Stimulated activated CD8-positive, alpha-beta memory T cell treated with anti-CD3 and anti-CD28 coated beads, Interleukin-15, amount 100 ng/mL, for 24 hours (primary cell): ENCODE measurements at places on chromosomes 2 and 18.

DNA sequence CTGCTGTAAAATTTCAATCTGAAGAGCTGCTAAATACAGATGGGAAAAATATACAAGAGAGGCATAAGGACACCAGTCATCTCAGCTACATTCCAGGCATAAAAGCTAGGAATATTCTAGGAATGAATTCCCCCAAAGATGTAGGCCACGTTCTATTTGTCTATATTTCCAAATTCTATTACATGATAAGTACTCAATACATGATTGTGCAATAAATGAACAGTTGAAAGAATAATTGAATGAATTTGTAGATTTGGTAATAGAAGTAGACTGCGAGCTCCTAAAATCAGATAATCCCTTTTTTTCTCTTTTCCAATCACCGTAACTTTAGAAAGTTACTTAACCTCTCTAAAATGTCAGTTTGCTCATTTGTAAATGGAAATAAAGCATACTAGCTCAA, 48.5 kb upstream of the KCNH7 start:
- no peak for DNase-seq

- no peak for DNase-seq
These were observed 1693.4 kb upstream of the SLC39A10 start for GRCh38 chr2:193963472-193964119.

GRCh38 chr18:35096677-35097011, 55.4 kb downstream of the MAPRE2 start:
- no peak for DNase-seq

GRCh38 chr18:24023185-24023814, 8.7 kb downstream of the TTC39C start:
- no peak for DNase-seq

- DNase-seq = no peak
These were observed 57.7 kb downstream of the PRKCE start for GRCh38 chr2:45709137-45709536.

GRCh38 chr2:43556256-43556655, 39.6 kb downstream of the THADA start:
- DNase-seq = no peak

- DNase-seq = no peak
These were observed 45.1 kb upstream of the FHL2 start for GRCh38 chr2:105443617-105444598.

DNA sequence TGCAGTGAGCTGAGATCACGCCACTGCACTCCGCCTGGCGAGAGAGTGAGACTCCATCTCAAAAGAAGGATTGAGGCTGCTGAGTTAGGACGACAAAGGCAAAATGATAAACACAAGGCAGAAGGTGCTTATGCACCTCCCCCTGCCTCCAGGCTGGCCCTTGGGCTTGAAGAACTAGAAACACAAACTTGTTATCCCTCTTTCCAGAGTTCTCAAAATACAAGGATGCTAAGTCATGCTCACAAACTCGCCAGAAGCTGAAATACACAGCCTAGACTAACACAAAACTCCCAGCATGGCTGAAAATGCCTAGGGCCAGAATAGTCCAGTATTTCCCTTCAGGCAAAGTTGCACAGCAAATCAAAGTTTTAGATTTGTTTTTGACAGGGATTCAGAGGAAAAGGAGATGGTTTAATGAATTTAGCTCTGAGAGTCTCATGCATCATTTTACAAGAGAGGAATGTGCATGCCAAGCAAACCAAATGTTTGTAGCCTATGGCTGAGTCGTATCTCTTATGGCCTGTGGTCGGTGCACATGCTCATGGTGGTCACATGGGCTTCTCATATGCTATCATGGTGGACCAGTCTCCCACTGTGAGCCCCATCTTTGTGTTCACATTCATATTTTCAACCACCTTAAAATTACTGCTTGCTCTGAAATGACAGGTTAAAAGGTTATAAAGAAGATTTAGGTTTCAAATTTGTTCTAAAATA, 16.2 kb upstream of the MREG start:
- DNase-seq = no peak

DNA sequence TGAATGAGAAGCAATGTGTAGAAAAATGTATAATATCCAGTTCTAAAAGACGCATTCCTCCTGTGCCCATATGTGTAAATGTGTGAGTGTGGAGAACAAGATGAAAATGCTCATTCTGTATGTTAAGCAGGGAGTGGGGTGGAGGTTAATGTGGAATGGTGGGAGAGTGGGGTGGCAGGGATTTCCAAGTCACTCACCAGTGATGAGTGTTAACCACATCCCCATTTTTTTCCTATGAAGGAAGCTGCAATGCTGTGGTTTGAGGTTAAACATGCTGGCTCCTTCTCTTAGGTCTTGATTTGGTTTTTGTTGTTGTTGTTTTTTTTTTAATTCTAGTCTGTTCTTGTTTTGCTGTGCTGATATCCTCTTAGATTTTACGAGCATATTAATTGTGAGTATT, 169.4 kb downstream of the NEDD4L start:
- DNase-seq = no peak

GRCh38 chr2:217290467-217290866, 430.6 kb upstream of the TNP1 start:
- DNase-seq = no peak

DNA sequence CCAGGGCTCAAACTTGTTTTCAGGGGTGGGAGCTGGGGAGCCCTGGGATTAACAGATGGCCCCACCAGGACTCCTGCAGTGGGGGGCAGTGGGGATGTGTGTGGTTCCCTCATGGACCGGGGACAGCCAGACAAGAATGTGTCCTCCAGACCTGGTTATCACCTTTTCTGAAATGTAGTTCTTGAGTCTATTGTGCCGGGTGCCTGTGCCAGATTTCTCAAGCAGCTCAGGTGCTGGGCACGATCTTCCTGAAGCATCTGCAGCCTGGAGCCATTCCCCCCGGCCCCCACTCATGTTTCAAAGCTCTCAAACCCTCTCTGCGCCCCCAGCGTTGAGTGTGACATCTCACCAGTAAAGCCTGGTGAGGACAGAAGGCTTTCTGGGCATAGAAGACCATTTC, 48.4 kb upstream of the HAAO start:
- no peak for DNase-seq

DNA sequence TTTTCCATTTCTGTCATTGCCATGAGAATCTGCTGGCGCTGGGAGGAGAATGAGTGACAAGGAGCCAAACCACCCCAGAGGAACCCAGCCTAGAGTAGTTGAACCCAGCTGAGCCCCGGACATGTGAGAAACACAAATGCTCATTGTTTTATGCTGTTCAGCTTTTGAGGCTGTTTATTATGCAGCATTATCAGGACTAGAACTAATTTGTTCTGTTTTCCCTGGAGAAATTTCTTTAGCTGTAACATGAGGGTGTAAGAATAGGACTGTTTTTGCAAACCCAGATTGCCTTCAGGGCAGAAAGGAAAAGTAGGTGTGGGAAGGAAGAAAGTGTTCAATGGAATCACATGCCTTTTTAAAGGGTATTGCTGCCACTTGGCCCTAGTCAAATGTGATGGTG, 28.5 kb upstream of the DOCK10 start:
- no peak for DNase-seq

DNA sequence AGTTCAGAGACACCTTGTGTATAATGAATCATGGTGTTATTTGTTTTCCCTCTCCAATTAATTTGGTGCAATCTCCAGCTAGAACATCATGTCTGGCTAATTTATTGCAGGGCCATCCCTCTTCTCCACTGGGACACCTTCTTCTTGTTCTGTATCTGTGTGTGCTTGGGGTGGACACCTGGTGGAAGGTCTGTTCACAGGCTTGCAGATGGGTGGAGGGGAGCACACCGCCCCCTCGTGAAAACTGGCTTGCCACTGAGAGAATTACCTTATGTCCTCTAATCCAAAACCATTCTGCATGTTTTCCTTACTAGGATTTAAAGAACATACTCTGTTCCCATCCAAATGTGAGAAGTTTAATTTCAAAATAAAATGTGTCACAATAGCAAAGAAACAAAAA, 1160.4 kb upstream of the ZEB2 start:
- no peak for DNase-seq

DNA sequence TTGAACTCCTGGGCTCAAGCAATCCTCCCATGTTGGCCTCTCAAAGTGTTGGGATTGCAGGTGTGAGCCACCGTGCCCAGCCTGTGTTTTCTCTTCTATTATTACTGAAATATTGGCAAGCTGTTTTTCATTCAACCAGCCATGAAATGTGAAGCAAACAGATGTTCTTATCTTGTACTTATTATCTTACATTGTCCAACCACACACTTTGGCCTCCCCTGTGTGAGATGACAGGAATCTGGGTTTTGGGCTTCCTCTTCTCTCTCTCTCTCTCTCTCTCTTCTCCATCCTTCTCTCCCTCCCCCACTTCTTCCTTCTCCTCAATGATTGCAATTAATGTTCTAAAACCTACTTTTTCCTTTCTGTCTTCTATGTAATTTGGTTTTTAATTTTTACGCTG, 33.1 kb downstream of the RAMP1 start:
- no peak for DNase-seq

DNA sequence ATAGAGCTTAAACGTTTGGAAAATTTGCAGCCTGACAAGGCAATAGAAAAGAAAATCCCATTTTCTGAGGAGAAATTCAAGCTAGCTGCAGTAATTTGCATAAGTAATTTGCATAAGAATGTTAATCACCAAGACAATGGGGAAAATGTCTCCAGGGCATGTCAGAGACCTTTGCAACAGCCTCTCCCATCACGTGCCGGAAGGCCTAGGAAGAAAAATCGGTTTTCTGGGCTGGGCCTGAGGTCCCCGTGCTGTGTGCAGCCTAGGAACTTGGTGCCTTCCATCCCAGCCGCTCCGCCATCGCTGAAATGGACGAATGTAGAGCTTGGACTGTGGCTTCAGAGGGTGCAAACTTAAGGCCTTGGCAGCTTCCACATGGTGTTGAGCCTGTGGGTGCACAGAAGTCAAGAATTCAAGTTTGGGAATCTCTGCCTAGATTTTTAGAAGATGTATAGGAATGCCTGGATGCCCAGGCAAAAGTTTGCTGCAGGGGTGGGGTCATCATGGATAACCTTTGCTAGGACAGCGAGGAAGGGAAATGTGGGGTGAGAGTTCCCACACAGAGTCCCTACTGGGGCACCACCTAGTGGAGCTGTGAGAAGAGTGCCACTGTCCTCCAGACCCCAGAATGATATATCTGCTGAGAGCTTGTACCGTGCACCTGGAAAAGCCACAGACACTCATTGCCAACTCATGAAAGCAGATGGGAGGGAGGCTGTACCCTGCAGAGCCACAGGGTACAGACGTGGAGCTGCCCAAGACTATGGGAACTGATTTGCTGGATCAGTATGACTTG, 164.6 kb downstream of the GULP1 start:
- no peak for DNase-seq

DNA sequence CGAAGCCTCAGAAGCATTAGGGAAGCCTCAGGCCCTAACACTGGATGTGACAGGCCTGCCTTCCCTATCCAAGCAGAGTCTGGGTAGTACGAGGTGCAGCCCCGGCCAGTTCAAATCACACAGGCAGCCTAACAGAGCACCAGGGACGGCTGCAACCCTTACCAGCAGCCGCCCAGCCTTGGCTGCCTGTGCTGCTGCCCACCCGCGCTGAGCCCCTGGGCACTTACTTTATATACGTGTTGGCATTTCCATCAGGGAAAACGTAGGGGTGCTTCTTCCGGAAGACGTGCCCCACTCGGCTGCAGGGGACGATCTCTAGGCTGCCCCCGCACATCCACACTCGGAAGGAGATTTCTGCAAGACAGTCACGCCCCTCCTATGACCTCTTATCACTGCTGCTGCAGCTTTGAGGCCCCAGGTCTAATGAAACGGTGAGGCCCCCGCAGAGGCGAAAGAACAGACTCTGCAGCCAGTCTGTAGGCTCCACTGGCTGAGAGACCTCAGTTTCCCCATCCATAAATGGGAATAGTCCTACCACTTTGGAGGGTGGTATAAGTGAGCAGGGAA, 124.7 kb upstream of the CAPN13 start:
- DNase-seq = no peak

DNA sequence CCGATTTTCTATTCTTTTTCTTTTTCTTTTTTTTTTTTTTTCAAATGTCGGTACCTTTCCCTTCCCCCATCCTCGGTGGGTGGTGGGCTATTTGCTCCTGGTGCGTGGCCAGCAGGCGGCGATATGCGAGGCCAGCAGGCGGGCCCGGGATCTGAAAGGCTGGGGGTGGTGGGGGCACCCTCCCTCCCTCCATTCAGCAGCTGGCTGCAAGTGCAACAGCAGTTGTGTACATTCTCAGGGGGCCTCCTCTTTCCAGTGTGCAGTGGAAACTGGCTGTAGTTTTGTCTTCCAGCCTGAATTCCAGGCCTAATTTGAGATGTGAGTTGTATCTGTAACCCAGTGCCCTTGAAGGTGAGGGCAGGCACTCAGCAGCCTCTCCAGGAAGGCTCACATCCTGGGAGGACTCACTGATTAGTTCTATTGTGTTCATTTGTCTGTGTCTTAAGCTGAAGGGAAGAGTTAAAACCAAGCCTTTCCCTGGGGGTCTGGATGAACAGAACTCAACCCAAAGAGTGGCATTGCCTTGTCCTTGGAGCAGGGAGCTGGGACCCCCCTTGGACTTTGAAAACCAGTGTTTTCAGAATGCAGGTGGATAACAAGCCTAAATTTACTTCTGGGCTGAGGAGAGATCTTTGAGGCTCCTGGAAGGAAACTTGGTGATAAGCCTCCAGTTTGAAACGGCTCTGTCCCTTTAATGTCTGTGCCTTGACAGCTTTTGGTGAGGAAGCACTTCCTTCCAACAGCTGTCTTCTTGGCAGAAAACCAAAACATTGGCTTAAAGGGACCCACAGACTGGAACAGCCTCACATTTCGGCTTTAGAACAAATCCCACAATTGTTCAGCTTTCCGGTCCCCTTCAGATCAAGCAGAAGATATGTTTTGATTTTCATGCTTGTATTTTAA, 3.3 kb downstream of the MYCN start:
- no peak for DNase-seq

DNA sequence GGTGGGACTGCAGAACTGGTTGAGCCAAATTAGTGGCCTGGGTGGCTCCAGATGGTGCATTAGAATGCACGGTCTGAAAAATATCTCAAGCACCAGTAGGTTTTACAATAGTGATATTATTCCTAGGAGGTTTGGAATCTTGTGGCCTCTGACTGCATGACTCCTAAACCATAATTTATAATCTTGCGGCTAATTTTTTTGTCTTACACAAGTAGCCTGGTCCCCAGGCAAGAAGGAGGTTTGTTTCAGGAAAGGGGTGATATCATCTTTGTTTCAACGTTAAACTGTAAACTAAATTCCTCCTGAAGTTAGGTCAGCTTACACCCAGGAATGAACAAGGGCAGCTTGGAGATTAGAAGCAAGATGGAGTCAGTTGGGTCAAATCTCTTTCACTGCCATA, 98.9 kb upstream of the ARL4C start:
- DNase-seq = no peak

- no peak for DNase-seq
These were observed 2.7 kb downstream of the BMPR2 start for GRCh38 chr2:202378662-202379358.

DNA sequence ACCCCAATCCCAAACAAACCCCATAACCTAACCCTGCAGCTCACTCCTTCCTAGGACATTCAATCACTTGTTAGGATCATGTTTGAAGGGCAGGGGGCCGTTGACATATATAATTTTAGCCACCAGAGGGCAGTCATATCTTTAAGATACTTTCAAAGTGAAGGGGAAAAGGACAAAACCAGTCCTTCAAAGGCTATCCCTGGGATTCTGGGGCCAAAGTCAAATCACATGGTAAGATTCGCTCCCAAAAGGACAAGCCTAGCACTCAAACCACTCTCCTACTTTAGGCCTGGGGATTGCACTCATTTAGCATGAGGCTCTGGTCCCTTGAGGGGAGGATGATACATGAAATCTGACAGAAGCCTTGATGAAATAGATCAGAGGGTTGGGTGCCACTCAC, 44.6 kb downstream of the HAUS1 start:
- DNase-seq = no peak
